ENCODE measurements at places on chromosomes 5 and 9.
A peak's percentile ranks its signal among the peaks of the same experiment; 100 is the strongest.

DNA sequence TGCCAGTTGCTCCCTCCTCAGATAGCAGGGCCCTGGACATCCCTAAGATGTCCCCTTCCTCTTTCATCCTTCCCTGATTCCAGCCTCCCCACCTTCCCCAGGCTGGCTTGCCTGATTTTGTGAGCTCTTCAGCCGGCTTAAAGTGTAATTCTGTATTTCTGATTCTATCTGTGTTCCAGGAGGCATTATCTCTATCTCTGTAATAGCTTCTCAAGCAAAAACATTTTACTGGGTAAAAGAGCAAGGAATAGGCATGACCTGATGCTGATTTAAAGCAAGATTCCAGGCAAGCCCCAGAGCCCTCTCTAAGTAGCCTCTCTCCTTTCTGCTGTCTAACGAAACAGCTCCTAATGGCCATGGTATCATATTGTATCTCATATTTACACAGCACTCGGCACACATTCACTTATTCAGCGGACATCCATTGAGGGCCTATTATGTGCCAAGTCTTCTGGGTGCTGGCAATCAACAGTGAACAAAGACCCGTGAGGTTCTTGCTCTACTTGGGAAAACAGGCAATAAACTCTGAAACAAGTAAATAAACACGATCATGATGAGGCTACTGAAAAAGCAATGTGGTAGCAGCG is 100.9 kb upstream of the MSX2 start:
- DNase-seq, result no peak

DNA sequence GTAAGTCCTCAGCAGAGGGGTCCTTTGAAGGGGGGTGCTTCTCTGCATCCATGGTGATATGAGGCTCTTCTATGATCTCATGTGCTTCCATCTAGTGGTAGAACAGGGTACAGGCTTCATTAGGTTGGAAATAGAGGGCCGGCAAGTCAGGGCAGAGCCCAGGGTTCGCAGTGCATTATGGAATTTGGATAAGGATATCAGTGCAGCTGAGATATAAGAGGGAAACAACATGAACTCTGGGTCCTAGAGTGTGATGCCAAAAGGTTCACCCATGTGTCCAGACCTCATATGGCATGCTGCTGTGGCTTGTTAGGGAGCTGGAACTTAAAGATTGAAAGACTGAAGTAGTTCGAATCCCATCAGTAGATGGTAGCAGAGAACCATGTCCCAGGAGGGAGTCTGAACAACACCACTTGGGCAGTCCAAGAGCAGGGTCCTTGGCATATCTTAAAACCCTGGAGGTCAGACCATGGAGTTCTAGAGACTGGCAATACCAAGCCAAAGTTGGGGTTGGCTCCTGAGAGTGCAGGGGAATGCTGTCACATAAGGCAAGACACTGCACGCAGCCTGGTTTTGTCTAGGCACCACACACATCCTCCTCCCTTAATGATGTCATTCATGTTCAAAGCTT is 2.3 kb downstream of the FAM221B start:
- DNase-seq, result peak; percentile 66

DNA sequence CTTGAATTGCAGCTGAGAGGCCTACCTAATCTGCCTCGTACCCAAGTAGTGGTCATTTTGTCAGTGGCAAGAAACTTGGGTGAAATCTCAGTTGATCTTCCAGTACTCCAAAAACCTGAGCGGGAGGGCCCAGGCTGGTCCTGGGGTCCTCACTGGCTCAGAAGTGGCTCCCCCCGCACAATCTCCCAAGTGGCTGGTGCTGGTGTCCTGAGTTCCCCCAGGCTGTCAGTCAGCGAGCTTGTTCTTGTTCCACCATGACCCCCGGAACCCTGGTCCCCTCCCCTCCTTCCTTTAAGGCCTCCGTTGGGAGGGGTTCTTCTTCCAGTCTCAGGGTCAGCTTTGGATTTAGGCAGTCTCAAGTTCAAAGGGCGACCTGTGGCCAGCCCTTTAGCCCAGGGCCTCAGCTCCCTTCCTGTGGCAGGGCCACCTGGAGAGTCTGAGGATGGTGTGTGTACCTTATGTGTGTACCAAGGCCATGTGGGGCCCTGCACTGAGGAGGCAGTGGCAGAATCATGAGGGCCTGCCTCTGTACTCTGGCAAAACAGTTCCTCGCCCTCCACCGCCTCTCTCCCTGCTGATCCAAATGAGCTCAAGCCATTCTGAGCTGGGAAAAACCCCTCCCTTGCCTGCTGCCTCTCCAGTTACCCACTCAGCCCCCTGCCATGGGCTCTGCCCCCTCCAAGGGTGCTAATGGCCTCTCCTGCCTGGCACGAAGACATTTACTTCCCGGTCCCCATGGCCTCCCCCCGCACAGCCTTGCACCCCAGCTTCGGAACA is 4.5 kb upstream of the DBN1 start:
- no peak for DNase-seq

DNA sequence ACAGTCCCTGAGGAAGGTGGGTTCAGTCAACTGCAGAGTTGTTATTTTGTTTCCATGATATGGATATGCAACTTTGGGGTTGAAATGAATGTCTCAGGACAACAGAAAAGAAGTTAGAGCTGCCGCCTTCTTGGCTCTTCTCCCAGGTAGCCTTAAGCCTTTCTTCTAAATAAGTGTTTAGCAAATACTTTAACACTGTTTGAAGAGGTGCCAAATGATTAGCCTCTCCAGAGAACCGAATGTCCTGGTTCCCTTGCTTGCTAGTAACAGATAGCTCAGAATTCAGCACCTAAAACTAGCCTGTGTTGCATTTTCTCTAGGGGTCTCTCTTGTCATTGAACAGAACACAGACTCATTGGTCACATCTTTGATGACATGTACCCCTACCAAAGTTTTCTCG is 127.7 kb upstream of the PIK3R1 start:
- DNase-seq, result no peak

DNA sequence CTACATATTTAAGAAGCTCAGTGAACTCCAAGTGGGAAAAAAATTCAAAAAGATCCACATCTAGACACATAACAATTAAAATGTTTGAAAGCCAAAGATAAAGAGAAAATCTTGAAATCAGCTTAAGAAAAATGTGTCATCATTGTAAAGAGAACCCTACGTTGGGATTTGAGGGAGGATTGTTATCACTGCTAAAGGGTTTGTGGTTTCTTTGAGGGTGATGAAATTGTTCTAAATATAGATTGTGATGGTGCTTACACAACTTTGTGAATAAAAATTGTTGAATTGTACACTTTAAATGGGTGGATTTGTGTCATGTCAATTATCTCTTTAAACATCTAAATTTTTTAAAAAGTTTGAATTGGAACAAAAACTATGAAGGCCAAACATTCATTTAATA is 92.2 kb upstream of the ADAMTS19 start:
- no peak for DNase-seq

DNA sequence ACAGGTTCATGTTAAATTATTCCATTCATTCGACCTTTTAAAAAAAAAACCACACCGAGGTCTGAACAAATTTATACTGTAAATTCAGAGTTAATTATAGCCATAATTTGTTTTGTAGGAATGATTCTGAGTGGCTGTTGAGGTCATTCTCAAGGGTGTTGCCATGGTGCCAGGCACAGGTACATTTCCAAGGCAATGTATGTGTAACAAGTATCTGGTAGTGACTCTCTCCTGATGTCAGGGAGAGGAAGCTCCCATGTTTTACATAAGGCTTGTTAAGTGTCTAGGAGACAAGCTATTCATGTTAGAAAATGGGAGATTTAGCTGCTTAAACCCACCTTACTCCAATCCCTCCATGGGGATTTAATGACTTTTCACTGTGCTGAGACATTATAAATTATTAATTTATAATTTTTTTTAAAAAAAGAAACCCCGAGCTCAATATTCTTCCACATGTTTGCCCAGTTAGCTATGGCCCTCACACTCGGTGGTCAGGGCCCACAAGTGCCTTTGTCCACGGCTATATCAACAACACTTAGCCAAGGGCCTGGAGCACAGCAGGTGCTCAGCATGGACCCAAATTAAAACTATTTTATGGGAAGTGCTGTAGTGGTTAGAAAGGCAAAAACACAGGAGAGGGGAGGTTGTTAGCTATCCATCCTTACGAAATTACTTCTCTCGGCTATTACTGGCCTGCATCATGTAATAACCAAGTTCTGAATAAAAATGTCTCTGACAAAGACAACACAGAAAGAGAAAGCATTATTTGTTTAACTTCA is 154.6 kb upstream of the GNA14 start:
- DNase-seq, result no peak

DNA sequence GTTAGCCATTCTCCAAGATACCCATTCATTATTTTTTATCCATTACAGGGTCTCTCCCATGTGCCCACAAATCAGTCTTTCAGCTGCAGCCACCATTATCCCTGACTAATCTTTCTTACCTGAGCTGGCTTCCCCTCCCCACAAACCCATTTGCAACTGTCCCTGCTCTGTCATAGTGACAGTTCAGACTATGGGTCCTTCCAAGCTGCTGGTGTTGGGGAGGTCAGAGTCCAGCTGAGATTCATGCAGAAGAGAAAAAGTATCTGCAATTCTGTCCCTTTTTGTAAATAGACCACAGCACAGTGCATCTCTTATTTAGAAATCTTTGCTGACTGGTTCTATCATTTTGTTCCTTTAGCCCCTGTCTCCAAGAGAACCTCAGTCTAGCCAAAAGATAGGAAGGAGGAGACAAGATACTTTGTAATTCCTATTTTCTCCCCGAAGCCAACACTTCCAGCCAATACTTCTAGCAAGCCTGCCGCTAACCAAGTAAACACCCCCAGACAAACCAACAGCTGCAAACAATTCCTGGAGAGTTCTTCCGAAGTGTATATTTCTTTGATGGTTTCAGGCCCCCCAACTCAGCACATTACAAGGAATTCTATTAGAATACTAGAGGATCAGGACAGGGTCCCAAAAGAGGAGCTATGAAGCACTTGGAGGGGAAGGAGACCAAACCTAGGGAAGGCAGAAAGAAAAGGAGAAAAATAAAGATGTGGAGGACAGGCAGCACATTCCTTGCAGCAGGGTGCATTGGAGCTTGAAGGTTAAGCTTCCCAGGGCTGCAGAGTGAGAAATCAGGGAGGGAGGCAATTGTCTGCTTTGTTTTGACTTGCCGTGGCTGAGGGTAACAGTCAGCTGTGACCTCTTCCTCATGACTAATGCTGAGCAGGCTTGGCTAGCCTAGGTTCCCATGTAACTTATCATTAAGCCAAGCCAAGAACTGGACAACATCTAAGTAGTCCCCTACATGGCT is 148.5 kb downstream of the SGCD start:
- DNase-seq, result peak; percentile 31

DNA sequence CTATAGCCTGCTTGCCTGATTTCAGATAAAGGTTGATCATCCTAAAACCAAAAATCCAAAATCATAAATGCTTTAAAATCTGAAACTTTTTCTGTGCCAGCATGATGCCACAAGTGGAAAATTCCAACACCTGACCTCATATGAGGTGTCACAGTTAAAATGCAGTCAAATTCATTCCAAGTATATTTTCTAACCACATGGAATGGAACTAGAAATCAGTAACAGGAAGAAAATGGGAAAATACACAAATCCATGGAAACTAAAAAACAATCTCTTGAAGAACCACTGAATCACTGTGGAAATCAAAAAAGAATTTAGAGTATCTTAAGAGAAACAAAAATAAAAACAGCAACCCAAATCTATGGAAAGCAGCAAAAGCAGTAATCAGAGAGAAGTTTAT is 297.5 kb upstream of the COX7C start:
- DNase-seq, result peak; percentile 9

GRCh38 chr9:34522091-34522887 is 501 bp downstream of the ENHO start:
- DNase-seq, result no peak

GRCh38 chr5:178216088-178216534 is 11.8 kb downstream of the HNRNPAB start:
- no peak for DNase-seq

- DNase-seq, result peak; percentile 49
These were observed 3.3 kb upstream of the TMEM141 start for GRCh38 chr9:136787690-136788400.

- DNase-seq, result no peak
These were observed 632 bp downstream of the COQ4 start for GRCh38 chr9:128323212-128323730.

GRCh38 chr5:101435768-101436167 is 532.7 kb upstream of the ST8SIA4 start:
- DNase-seq, result no peak

- DNase-seq, result peak; percentile 64
These were observed 24.8 kb upstream of the HNRNPA0 start for GRCh38 chr5:137778772-137779564.

GRCh38 chr5:177405805-177406204 is 3.6 kb downstream of the F12 start:
- no peak for DNase-seq

DNA sequence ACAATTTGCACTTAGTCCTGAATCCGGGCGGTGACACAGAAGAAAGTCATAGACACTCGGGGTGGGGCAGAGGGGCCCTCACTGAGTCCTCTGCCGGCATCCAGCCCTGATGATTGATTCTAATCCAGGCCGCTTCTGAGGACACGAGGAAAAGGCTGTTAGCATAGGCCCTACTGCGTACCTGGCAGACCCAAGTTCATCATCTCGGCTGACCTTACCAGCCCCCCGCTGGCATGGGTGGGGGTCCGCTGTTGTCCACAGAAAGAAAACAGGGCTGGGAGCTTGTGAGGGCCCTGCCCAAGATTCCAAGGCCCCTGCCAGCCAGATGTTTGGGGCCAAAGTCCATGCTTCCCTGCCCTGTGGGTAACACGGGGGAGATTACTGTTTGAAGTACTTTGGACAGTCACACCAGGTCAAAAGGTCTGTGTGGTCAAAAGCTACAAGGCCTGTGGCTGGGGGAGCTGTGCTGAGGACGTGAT is 24.5 kb downstream of the ERGIC1 start:
- peak; percentile 84 for DNase-seq

DNA sequence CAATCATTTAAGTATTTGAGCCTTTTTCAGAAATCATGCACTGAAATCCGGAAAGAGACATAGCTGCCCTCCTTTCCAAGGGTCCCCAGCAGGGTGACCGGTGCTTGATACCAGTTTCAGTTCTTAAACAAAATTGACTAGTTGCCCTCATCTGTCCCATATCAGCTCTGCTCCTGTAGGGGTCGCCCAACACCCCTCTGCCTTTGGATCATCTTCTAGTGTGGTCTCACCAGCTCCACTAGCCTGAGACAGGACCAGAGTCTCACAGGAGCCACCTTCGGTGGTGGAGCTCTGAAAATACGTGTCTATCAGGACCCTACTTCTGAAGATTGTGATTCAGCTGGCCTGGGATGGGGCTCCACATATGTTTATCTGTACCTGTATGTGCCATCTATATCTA is 428.2 kb downstream of the ENC1 start:
- no peak for DNase-seq

- DNase-seq, result no peak
These were observed 24.9 kb downstream of the ATOX1 start for GRCh38 chr5:151733358-151734063.

DNA sequence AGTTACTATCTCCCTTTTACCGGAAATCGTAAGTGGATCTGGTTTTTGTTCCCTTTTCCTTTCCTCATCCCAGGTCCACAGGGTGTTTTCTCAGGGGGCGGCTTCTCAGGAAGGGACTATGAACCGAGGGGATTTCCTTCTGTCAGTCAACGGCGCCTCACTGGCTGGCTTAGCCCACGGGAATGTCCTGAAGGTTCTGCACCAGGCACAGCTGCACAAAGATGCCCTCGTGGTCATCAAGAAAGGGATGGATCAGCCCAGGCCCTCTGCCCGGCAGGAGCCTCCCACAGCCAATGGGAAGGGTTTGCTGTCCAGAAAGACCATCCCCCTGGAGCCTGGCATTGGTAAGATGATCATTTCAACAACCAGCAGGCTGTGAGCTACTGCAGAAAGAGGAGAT is 75.8 kb downstream of the GOLPH3 start:
- no peak for DNase-seq

GRCh38 chr5:147819261-147819770 is 12.2 kb downstream of the SPINK1 start:
- DNase-seq, result no peak
